ENCODE measurements at places on chromosomes 16 and 17. TPM values are rescaled to one million over a fixed set of nuclear protein-coding genes. Genes with fewer than 3 reads are reported as not detected.

DNA sequence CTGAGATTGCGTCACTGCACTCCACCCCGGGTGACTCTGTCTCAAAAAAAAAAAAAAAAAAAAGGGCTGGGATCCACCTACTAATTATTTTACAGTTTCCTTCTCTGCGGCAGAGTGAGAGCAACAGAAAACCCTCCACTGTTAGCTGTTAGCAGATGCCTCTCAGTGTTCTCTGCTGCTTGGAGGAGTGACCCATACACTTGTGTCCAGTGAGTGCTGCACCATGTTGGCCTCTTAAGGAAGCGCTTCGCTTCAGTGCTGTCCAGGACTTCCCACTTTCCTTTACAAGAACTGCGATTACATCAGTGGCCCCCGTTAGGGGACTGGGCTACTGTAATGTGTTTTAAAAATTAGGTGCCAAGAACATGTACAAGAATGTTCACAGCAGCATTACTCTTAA is 18.4 kb upstream of the CLEC18B start:
- no peak for DNase-seq

GRCh38 chr16:52466994-52467393 is 79.9 kb downstream of the TOX3 start:
- DNase-seq = no peak

DNA sequence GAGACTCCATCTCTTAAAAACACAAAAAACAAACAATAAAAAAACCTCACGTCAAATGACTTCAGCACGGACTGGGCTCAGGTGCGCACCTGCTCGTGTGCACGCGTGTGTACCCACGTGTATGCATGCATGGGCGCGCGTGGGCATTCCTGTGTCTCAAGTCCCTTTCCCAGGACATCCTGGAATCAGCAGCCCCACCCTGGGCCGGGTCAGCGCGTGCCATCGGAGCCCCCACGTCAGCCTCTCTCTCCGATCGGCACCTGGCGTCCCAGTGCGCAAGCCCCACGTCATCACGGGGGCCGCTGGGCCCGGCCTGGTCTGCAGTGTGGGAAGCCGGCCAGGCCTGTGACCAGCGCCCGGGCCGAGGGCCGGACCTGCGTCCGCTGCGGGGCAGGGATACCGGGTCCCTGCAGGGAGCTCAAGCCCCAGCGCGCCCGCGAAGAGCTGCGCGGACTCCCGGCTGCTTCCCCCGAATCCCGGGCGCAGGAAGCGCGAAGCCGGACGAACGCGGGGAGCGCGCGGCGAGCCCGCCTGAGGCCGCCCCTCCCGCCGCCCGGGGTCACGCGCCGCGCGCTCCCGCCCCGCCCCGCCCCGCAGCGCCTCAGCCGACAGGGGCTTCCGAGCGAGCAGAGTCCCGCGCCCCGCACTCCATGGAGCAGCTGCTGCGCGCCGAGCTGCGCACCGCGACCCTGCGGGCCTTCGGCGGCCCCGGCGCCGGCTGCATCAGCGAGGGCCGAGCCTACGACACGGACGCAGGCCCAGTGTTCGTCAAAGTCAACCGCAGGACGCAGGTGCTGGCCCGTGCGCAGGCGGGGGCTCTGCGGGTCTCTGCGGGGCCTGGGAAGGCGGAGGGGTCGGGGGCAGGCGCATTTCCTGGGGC is at the start of gene FN3K:
TSS of gene FN3K (plus strand) at position 629 of the 880 bp plus-strand sequence. CDS start at position 651, 22 bp downstream.
- peak; percentile 75 for DNase-seq

GRCh38 chr16:88289968-88290401 is 92.8 kb upstream of the ZNF469 start:
- no peak for DNase-seq

The KRTAP9-1 gene
- total RNA-seq = not detected
